ENCODE measurements at places on chromosomes 5 and 9.
A peak's percentile ranks its signal among the peaks of the same experiment; 100 is the strongest.

DNA sequence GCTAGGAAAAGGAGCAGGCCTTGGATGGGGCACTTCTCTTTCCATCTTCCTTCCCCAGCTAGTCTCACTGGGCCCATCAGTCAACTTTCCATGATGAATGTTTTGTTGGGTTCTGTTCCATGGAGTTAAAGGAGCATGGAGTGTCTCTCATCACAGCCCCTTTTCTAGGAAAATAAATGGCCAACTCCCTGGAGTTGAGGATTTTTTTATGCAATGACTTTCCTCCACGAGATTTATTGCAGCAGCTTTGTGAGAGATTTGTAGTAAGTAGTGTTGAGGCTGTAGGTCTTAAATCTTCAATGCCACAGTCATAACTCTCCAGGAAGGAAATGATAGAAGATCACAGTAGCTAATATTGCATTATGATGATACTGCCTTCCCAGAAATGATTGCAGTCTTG lies 45.6 kb upstream of the SLC44A1 start:
- DNase-seq, result no peak

DNA sequence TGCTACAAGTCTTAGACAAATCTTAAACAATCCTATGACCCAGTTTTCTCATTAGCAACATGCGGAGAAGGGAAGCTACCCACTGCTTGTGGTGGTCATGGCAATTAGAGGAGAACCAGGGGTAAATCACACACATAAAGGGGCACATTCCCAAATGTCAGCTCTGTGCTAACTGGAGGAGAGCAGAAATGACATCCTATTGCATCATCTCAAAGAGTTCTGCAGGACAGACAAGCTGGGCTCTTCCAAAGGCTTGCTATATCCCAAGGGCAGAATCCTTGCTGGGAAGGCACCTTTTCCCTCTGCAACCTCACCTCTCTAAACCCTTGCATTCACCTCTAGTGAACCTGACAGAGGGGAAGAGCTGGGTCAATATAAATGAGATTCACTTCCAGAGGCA lies 17.0 kb upstream of the WWC1 start:
- DNase-seq, result no peak

DNA sequence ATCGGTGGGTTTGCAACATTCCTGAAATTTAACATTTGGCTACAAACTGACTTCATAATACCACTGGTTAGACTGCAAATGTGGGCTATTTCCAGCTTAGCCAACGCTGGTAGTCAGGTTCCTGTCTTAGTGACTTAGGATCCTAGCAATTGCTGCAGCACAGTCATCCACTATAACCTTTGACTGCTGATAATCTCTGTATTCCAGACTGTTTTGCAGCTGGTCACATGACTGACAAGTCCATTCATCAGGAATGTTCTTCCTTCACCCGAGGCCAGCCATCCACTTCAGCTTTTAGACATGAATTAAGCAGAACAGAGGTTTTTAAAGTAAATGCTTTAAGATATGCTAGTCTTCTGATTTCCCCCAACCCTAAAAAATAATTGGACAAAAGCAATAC lies 425.9 kb upstream of the MPDZ start:
- DNase-seq, result no peak

GRCh38 chr9:130535818-130536521 lies 43.4 kb upstream of the FUBP3 start:
- DNase-seq, result no peak

GRCh38 chr9:128056086-128056485 lies 11.0 kb downstream of the NAIF1 start:
- no peak for DNase-seq

DNA sequence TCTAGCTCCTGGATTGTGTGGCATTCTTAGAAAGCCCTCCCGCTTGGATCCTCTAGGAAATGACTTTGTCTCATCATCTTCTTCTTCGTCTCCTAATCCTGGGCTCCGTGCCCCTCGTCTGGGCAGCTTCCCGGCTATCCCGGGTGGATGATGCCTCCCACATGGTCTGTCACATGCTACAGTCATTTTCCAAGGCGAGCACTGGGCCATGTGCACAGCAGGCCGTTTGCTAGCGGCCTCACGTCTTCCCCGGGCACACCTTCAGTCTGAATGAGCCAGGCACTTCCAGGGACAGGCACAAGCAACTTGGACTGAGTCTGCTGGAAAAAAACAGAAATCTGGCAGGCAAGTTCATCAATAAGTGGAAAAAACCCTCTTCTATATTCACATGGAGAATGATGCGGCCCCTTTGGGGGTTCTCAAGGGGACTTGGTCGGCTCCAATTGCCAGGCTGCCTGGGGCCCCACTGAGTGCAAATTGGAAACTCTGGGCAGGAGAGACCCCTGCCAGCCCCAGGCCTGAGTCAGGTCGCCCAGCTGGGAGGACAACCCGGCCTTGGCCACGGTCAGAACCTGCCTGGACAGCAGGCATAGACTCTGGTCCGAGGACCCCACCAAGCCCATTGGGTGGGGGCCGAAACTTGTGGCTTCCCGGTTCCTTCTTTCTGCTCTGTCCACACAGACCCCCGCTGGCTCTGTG lies 11.1 kb upstream of the WNK2 start:
- no peak for DNase-seq

GRCh38 chr5:56566374-56567249 lies 248.7 kb upstream of the MAP3K1 start:
- no peak for DNase-seq

- no peak for DNase-seq
Observed at GRCh38 chr5:141840280-141840812, 37.9 kb downstream of the PCDH1 start.

DNA sequence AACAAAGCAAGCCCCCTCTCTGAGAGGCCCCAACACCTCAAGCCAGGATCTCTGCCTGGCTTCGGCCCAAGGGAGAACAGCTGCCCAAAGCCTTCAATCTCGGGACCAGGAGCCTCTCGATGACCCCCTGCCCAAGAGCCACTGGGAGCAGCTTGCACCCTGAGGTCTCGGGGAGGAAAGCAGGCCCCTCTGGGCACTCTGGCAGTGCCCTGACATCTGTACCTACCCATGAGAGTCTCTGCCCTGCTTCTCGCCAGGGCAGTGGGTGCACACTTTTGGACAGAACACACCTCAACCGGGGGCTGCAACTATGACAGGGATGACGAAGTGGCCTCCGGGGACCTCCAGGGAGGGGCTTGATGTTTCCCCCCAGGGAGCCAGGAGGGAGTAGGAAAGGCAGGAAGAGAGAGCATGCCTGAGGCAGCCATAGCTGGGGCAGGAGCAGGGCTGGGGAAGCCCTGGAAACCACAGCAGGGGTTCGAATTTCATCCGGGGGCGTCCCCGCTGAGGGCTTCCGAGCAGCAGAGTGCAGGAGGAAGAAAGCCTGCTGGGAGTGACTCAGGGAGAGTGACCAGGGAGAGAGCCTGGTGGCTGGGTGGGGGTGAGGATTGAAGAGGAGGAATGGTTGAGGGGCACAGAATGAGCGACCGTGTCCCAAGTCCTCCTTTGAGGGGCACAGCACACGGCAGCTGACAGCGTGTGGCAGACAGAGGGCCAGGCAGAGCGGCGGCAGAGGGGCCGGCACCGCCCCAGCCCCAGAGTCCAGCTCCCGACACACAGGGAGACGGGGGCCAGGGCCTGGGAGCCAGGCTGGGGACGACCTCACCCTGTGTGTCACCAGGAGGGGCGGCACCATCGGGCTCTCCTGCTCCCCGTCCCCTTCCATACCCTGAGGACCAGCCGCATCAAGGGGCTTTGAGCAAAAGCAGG lies 1.8 kb downstream of the LPCAT1 start:
- no peak for DNase-seq

- no peak for DNase-seq
Observed at GRCh38 chr9:109498195-109499092, at the start of gene PTPN3. Gene PTPN3 (minus strand): TSS chr9:109498307. CDS start chr9:109463434, 34,873 bp downstream.

GRCh38 chr5:155418960-155419579 lies 405.5 kb downstream of the KIF4B start:
- no peak for DNase-seq

DNA sequence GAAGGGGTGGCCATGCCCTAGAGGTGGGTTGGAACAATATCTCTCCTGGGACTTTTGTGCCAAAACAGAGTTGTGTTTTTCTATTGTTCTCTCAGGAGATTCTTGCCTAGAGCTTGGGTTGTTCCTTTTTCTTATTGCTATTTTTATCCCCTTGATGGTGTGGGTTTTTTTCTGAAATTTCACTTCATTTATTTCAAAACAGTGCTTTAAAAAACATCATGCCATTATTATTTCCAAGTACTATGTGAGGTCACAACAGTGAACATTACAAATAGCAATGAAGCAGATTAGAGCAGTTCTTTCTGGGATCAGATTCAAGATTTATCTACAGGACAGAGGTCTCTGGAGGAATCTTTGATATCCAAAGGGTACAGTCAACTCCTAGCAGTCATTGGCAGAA lies 76.6 kb downstream of the ACTBL2 start:
- peak; percentile 13 for DNase-seq

GRCh38 chr9:122080986-122081385 lies 12.1 kb downstream of the TTLL11 start:
- no peak for DNase-seq

- DNase-seq, result no peak
Observed at GRCh38 chr5:115087951-115088350, 81.8 kb downstream of the TRIM36 start.

- DNase-seq, result no peak
Observed at GRCh38 chr5:11455505-11455904, 448.7 kb downstream of the CTNND2 start.

GRCh38 chr9:98998441-98999151 lies 54.9 kb downstream of the COL15A1 start:
- peak; percentile 78 for DNase-seq

- no peak for DNase-seq
Observed at GRCh38 chr9:90176901-90177300, 465.7 kb downstream of the DIRAS2 start.

- DNase-seq, result no peak
Observed at GRCh38 chr9:68738358-68738757, 33.3 kb downstream of the PIP5K1B start.

- DNase-seq, result no peak
Observed at GRCh38 chr9:113482341-113482740, 18.8 kb downstream of the RGS3 start.

DNA sequence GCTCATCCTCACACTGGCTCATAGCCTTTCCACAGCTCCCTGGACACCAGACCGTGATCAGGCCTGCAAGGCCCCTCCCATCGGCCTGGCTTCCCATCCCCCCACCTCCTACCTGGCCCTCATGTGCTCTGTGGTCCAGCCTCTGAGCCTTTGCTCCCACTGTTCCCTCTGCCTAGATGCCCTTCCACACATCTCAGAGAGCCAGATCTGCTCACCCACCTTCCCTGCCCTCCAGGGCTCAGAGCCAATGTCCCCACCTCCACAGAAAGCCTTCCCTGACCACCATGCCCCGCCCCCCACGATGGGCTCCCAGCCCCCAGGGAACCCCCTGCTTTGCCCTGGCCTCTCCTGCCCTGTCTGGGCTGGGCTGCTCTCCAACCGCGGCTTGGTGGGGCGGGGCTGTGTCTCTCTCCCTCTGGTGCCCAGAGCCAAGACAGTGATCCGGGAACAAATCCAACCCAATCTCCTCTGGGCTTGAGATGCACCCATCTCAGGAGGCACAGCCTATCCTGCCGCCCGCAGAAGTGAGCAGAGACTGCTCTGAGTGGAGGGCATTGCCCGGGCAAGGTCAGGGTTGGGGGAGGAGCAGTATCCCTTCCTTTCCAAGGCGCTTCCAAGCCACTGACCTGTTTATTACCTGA lies 1.6 kb downstream of the NINJ1 start:
- peak; percentile 28 for DNase-seq

DNA sequence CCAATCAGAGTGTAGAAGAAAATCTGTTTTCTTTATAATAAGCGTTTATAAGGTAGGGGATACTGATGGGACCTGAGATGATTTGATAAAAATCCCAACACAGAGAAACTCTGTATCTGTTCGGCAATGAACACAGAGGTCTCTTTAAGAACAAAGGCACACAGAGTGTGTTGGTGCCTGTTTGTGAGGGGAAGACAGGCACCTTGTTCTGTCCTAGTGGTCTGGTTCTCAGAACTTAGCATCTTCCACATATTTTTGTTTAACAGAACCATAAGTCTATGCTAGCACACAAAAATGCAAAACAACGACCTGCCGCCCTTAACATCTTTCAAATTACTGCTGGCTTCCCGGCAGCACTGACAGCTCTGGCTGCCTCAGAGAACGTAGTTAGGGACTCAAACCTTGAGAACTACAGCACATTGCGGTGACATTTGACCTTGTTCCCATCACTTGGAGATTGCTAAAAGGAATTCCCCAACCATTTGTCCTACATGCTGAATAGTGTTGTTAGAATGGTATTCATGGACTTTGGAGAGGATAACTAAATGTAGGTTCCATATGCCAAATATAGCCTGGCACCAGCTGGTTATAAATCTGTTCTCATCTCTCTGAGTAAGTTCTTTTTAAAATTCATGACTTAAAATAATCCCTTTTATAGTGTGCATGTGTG lies 871.7 kb upstream of the TYRP1 start:
- DNase-seq, result no peak

DNA sequence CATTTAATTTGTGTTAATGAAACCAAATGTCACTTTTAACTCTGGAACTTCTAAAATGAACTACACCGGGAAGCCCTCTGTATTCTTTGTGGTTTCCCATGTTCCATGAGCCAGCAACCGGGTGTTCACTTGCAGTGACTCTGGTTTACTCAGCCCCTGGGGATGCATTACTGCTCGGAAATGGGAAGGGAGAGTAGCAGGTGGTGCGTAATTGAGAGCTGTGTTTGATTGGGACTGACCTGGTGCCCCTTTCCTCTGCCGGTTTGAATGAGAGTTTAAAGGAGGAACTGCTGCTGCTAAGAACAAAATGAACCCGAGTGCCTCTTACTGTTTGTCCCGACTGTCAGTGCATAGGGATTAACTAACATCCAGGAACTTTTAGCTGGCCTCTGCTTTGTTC lies 100.1 kb upstream of the DHFR start:
- no peak for DNase-seq

- no peak for DNase-seq
Observed at GRCh38 chr9:134678666-134679443, 37.3 kb downstream of the COL5A1 start.

DNA sequence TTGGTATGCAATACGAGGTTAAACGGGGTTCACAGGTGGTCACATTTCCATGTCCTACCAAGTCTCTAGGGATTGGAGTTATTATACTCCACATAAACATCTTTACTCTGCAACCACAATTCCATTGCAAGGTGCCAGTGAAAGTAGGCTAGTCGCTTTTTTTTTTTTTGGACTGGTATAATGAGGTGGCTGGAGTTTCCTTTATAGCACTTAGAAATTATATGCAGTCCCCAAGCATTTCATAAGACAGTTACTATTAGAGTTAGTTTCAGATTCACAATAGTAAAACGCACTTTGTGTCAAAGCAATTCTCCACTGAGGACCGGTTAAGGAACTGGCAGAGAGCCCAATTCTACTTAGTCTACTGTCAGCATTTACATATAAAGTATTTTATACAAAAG lies 1.4 kb downstream of the MEF2C start:
- DNase-seq, result peak; percentile 63
